Stimulated activated CD4-positive, alpha-beta T cell treated with anti-CD3 and anti-CD28 coated beads, Interleukin-4, amount 100 ng/mL, for 1 hour (primary cell): ENCODE measurements at places on chromosomes 2 and 18.

- DNase-seq, result no peak
Observed at GRCh38 chr2:59484673-59485072, 1068.8 kb downstream of the BCL11A start.

DNA sequence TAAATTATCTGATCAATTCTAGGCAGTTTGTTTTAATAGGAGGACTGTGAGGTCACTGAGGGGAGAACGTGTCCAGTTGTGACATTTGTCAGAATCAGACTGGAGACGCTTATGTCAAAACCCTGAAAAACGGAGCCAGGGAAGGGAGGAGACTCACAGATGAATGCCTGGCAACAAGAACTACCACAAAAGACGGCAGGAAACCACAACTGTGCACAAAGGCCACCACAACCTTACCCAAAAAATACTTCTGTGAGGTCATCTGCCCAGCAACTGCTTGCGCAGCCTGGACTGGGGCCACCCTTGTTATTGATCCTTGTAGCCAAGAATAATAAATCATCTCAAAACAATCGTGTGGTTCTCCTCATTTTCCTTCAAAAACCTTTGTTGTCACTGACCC lies 173.0 kb upstream of the ALKAL2 start:
- DNase-seq, result no peak

DNA sequence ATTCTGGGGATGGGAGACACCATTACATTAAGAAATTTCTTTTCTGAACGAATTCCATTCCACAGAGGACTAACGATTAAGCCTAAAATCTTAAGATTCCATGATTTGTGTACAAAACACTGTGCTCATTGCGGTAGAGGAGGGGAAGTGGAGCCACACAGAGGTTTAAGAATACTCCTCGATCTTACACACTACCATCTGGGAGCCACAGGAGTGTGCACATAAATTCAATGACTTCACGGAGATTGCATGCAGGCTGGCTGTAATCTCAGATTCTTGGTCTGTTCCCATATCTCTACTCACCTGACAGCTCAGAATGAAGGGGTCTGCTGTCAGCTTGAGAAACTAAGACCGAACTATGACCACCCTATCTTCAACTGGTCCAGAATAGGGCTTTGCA lies 762 bp downstream of the VPS4B start:
- no peak for DNase-seq

DNA sequence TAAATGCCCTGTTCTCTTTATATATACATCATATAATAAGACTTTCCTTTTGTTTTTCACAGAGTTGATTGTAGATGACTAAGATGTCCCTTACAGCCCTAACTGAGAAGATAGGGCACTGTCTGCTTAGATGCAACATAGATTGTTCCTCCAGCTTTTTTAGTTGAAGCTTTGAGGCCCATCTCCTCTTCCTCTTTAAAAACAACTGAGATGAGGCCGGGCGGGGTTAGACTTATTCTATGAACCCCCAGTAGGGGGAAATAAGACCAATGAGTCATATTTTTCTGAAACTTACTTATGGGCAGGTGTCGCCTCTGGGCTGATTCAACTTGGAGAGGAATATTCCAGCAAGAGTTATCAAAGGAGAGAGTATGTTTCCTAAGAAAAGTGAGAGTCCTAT lies 84.6 kb downstream of the FBXO15 start:
- no peak for DNase-seq

GRCh38 chr18:24272229-24272525 lies 125.4 kb downstream of the OSBPL1A start:
- DNase-seq, result no peak

- DNase-seq, result no peak
Observed at GRCh38 chr2:66560683-66561082, 125.8 kb downstream of the MEIS1 start.

DNA sequence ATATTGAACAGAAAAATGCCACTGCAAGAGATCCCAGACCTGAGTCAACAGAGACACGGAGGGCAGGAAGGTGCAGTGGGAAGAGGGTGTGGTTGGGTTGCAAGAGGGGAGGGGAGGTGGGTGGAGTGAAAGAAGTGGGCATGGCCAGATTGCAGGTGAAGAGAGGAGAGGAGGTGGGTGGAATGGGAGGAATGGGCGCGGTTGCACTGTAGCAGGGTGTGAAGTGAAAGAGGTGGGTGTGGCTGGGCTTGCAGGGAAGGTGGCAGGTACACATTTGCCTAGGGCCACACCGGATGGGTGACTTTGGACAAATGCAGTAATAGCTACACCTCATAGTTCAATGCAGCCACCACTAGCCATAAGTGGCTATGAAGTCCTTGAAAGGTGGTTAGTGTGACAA lies 71.1 kb downstream of the DOCK10 start:
- no peak for DNase-seq

- no peak for DNase-seq
Observed at GRCh38 chr18:48943333-48943732, 7.4 kb downstream of the SMAD7 start.

DNA sequence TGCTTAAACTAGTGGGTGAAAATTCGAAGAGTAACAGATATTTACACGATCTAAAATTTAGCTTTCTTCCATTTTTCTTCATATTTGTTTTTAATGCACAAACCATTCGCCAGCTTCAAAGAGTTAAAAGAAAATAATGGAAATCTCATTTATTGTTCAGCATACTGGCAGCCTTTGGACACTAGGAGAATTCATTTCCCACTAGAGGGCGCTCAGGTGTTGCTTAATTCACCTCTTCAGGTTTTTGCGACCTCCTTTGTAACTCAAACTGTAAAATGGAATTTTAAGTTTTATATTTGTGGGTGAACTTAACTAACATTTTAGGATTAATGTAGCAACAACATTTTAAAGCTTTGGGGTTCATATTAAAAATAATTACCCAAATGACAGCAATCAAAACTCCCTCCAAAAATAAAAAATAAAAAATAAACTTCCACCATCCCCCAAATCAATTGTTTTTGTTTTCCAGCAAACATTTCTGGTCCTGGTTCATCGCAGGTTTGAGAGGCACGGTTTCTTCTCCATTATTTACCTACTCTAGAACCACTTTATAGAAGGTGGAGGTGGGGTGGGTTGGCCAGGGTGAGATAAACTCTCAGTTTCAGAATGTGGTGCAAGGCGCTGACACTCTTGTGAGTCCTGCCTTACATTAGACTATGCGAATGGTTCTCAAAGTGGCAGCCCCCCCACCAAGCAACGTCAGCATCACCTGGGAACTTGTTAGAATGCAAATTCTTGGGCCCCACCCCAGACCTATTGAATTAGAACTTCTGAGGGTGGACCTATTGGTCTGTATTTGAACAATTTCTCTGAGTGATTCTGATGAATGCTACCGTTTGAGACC lies 24.7 kb upstream of the PNPT1 start:
- peak; percentile 9 for DNase-seq
